ENCODE measurements at places on chromosomes 12 and 14.

- no peak for DNase-seq
Measured at GRCh38 chr14:30884901-30885300, 10.5 kb downstream of the COCH start.

GRCh38 chr14:23563473-23564180 lies 4.0 kb downstream of the AP1G2 start:
- DNase-seq, result no peak

- no peak for DNase-seq
Measured at GRCh38 chr14:97106166-97106565, 309.0 kb downstream of the VRK1 start.

DNA sequence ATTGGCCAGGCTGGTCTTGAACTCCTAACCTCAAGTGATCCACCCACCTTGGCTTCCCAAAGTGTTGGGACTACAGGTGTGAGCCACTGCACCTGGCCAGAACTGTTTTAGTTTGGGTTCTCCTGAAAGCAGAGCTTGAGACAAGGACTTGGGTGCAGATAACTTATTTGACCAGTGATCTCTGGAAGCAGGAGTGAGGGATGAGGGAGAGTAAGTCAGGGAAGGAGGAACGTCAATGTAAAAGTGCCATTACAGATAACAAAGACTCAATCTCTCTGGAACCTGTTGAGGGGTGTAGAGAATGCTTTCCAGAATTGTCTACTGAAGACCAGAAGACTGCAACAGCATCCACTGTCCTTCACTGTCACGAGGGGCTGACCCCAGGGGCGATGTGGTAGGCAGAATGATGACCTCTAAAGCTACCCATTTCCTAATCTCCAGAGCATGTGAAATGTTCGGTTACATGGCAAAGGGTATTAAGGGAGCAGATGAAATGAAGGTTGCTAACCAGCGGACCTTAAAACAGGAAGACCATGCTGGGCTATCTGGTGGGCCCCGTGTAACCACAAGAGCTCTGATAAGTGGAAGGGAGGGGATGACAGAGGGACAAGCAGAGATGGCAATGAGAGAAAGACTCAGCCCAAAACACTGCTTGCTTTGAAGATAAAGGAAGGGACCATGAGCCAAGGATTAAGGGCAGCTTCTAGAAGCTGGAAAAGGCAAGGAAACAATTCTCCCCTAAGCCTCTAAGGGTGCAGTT lies 207.8 kb downstream of the RBM19 start:
- no peak for DNase-seq

GRCh38 chr14:22813145-22813544 lies 2.1 kb downstream of the SLC7A7 start:
- DNase-seq, result no peak

DNA sequence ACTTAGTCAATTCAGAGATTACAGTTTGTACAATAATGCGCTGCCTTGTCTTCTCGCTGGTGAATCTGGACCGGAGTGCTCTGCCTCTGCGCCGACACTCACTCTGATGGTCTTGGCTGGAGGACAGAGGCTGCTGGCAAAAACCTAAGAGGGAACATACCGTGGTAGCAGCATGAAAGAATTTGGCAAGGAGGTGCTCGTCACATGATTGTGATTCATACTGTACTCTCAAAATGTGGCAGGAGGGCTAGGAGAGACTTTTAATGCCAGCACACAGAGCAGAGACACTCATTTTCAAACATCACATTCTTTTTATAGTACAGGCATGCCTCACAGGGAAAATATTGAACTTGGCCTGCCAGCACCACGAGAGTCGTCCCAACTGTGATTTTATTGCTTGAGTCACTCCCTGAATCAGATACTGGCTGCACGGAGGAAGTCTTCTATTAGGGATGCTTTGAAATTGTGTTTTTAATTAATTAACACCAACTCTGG lies 67.8 kb downstream of the HMGA2 start:
- no peak for DNase-seq

DNA sequence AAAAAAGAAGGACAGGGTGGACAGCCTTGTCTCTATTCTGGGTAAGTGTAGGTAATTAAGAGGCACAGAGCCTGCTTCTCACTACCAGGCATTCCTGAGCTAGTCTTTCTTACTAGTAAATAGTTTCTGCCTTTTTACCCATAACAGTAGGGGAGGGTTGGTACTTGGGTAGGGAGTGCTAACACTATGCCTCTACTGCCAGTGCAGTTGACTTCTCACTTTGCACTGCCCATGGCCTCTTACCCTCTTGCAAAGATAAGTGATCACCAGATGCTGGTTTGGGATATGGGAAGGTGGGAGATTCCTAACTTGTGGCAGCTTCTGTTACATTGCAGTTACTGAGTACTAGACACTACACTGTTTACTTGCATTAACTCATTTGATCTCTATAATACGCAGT lies 11.6 kb downstream of the AHSA1 start:
- no peak for DNase-seq

- no peak for DNase-seq
Measured at GRCh38 chr12:82857276-82857675, 170.6 kb downstream of the TMTC2 start.

- DNase-seq, result peak; percentile 7
Measured at GRCh38 chr12:69779928-69780327, 41.3 kb downstream of the RAB3IP start.

- DNase-seq, result no peak
Measured at GRCh38 chr12:53677800-53678148, 1.9 kb upstream of the ATP5MC2 start.

All from NCI-H2081 (cell line).